Type B pancreatic cell (in vitro differentiated cells): ENCODE measurements at places on chromosomes 6 and 20. TPM values are rescaled to one million over a fixed set of nuclear protein-coding genes. Genes with fewer than 3 reads are reported as not detected.

Gene SYNJ2
- 17.0 and 31.2 TPM in 2 replicates for total RNA-seq

Gene HCK
- total RNA-seq = not detected in 2 replicates

Gene SNX9
- 23.2 and 31.9 TPM in 2 replicates for total RNA-seq

Gene TSPO2
- total RNA-seq = not detected in 2 replicates

Gene MARCKS
- 105 and 236 TPM in 2 replicates for total RNA-seq

Gene RPP21
- 41.2 and 49.6 TPM in 2 replicates for total RNA-seq

Gene CYP21A2
- total RNA-seq = 0.14 and 0.68 TPM in 2 replicates

Gene ULBP2
- 1.4 TPM in 1 of 2 replicates, not detected in the other for total RNA-seq

Gene SEL1L2
- not detected in 2 replicates for total RNA-seq

Gene KCNK17
- 9.9 and 18.6 TPM in 2 replicates for total RNA-seq

Gene RAB32
- 19.1 and 21.9 TPM in 2 replicates for total RNA-seq

Gene SLC52A3
- 1.3 and 2.1 TPM in 2 replicates for total RNA-seq

Gene RIPPLY2
- 1.6 and 1.8 TPM in 2 replicates for total RNA-seq

Gene DTNBP1
- 9.4 and 11.6 TPM in 2 replicates for total RNA-seq

Gene HINT3
- total RNA-seq = 14.8 and 19.9 TPM in 2 replicates

Gene PPIL4
- total RNA-seq = 29.4 and 36.7 TPM in 2 replicates

Gene SLC16A10
- total RNA-seq = 16.9 and 25.6 TPM in 2 replicates

Gene RAB44
- total RNA-seq = 0.07 TPM in 1 of 2 replicates, not detected in the other

Gene RSPO3
- total RNA-seq = 5.4 and 32.3 TPM in 2 replicates

Gene TNFRSF6B
- not detected in 2 replicates for total RNA-seq

Gene BCL2L1
- total RNA-seq = 142 and 243 TPM in 2 replicates

Gene RBM38
- total RNA-seq = 15.2 and 26.5 TPM in 2 replicates
